ENCODE measurements at places on chromosomes 4 and X.

DNA sequence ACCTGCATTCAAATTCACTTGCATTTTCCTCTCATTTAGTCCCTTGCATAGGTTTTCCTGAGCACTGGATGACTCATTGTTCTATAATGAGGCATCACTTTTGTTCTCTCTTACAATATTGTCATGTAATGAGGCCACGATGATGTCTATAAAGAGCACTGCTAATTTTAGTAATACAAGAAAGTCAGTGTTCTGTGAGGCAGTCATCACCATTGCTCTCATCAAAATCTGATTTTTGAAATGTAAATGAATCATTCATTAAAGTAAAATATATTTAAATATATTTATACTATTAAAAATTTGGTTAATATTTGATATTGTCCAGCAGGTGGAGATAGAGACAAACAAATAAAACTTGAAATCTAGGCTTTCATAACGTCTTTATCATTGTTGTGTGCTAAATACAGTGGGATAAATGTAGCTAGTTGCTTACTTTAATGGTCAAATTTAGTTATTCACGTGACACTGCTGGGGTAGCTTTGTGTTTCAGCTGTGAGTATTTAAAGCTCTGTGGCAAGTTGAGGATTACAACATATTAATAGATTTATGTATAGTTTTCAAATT, 15.4 kb downstream of the HMGB2 start:
- DNase-seq = no peak

DNA sequence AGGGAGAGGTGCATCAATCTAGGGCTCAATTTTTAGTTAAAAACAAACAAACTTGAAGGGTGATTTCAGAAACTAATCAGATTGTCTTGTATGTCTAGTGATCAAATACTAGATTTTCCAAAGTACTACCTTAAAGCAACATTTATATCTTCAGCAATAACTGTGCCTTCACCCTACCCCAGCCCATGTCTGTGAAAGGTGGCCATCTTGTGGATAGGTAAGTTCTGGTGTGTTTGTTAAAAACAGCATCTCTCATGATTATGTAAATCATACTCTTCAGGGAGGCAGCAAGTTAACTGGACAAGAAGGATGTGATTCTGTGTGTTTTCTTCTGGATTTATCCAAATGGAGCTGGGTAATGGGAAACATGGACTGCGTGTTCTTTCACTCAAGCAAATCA, 81.4 kb upstream of the ACSL1 start:
- DNase-seq = no peak

DNA sequence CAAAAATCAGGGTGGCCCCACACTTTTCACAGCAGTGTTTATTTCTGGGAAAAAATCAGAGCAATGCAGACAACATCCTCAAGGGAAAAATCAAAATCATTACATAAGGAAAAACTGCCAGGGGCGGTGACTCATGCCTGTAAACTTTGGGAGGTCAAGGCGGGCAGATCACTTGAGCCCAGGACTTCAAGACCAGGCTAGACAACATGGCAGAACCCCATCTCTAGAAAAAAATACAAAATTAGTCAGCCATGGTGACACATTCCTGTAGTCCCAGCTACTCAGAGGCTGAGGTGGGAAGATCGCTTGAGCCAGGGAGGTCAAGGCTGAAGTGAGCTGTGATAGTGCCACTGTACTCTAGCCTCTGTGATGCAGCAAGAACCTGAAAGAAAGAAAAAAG, 102.8 kb downstream of the NAF1 start:
- no peak for DNase-seq

GRCh38 chr4:146975036-146975435, 29.4 kb upstream of the TTC29 start:
- no peak for DNase-seq

DNA sequence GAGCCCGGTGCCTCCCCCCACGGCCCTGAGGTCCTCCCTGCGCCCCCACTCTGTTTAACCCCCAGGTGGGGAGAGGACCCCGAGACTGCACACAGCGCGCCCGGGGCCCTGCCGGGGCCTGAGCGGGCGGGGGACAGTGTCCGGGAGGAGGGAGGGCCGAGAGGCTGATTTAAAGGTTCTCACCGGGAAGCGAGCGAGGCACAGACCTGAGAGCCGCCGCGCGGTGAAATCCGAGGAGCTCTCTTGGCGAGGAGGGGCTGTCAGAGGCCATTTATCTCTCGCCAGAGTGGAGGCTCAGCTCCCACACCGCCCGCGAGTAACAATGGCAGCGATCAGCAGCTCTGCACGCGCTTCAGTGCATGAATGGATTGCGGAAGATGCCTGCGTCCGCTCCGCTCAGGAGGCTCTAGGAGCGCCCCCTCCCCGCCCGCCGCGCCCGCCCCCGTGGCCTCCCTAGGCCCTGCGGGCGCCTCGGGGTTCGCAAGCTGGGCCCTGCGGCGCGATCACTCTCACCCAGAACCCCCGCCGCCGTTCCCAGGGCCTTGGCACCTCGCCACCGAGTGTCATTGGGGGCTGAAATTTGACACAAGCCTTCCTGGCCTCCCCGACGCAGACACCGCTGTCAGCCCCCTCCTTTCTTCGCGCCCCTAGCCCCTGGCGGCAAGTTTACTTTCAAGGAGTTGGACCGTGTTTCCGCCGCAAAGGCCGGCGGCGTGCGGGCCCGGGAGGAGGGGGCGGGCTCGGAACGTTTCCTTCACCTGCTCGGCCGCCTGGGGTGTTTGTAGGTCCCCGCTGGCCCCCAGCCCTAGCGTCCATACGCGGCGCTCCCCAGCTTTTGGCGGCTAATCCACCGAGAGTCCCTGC, 48.7 kb upstream of the BCOR start:
- no peak for DNase-seq

GRCh38 chrX:51874123-51874522, 19.3 kb upstream of the MAGED1 start:
- no peak for DNase-seq

- DNase-seq = no peak
These were observed 153.4 kb downstream of the ARX start for GRCh38 chrX:24862343-24862742.

DNA sequence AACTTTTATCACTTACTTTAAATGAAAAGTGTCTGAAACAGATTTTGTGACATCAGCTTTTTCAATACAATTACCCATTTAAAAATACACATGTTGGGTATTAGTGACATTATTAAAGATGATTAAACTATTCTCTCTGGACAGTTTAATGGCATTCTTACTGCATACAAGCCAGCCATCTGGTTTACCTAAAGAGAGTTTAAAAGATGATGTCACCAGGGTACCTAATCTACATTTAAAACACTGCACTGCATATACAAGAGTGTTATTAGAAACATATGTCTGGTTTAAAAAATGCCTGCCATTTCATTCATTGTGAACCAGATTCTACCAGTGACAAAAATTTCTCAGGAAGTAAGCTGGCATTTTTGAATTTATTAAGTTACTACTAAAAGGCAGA, 919.1 kb downstream of the ADGRL3 start:
- DNase-seq = no peak

GRCh38 chr4:1379801-1380331, 26.4 kb downstream of the NKX1-1 start:
- no peak for DNase-seq

- no peak for DNase-seq
These were observed 680.9 kb upstream of the ATOH1 start for GRCh38 chr4:93147524-93148212.

- no peak for DNase-seq
These were observed 101.3 kb downstream of the RPA4 start for GRCh38 chrX:96985046-96985445.

- DNase-seq = no peak
These were observed 297.0 kb upstream of the PUDP start for GRCh38 chrX:7444967-7445366.

GRCh38 chr4:124230268-124230667, 482.3 kb downstream of the ANKRD50 start:
- DNase-seq = no peak

- DNase-seq = no peak
These were observed 92.7 kb downstream of the SCD5 start for GRCh38 chr4:82705928-82706300.

- DNase-seq = no peak
These were observed 2.9 kb downstream of the FGB start for GRCh38 chr4:154565704-154566103.

DNA sequence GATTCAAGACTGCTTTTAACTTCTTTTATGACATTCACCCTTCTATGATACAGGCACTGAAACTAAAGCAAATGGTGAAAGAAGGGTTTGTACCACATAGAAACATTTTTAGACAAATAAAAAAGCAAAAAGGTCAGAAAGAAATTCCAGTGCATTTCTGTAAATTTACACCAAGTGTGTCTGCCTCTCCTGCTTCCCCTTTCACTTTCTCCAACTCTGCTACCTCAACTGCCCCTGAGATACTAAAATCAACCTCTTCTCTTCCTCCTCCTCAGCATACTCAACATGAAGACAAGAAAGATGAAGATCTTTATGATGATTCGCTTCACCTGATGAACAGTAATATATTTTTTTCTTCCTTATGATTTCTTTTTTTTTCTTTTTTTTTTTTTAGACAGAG, 187.9 kb downstream of the LRBA start:
- no peak for DNase-seq

DNA sequence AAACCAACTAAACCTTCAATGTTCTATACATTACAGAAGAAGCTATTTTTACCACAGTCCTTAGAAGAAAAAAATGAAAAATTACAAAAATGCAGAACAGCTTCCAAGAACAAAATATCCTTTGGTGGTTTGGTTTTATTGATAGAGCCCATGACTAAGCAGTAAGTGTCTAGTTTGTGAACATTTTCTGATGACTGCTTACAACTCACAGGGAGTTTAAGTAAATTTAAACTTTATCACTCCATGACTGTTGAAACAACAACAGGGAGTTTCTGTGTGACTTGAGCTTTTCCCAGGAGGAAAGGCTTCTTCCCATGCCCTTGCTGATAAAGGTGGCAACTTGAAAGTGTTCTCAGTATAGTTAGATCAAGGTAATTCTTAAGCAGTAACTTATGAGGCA, 2.9 kb downstream of the PF4 start:
- DNase-seq = no peak

- DNase-seq = no peak
These were observed 42.4 kb downstream of the CLCN4 start for GRCh38 chrX:10199212-10199611.

DNA sequence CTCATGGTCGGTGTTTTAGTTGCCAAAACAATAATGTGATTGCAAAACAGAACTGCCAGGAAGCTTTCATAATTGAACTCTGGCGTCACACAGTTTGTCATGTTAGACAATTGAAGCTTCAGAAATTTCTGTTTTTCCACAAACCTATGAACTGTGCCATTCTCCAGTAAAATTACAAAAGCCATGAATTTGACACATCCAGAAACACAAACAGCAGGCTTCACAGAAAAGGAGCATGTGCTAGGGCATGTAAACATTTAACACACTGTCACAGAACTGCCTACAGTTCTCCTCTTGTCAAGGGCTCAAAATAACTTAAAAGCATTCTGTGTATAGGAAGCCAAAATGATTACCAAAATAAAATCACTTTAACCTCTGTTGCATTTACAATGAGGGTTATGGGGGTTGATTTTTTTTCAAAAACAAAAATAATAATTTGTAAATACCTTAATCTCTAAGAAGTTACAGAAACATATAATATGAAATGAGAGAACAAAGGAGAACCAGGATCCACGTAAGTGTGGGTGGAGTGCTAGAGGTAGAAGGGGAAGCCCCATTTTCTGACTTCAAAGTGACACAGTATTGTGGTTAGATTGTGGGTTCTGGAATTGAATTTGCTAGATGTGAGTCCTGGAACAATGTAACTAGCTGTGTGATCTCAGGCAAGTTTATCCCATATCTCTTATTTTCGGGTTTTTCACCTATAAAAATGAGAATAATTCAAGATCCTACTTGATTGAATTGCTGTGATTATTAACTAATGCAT, 295.0 kb downstream of the CENPC start:
- no peak for DNase-seq

- DNase-seq = no peak
These were observed 202.3 kb downstream of the PPP3CA start for GRCh38 chr4:101145021-101145420.

Measured in cerebellar nuclear complex (tissue), 1 donor.